ENCODE measurements at places on chromosomes 5 and 9.

- DNase-seq = no peak
These were observed 38.7 kb downstream of the JAKMIP2 start for GRCh38 chr5:147743678-147744374.

DNA sequence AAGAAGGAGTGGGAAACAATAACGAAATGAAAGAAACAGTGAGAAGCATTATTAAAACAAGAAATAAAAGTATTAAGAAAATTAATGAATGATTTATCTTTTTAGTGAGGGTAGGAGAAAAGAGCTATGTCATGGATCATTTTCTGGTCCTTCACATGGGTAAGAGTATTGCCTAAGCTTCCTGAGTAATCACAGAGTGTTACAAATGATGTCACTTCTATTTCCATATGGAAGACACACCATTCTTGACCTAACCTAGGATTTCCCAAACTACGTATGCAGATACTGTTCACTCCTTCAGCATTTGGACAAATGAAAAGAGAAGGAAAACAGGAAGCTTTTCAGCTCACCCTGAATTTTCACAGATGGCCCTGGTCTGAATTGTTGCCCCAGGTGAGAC lies 3.3 kb upstream of the TSLP start:
- DNase-seq = no peak

GRCh38 chr9:21316860-21317259 lies 11.7 kb upstream of the IFNA5 start:
- no peak for DNase-seq

GRCh38 chr9:104269996-104270963 lies 176.2 kb downstream of the SMC2 start:
- DNase-seq = no peak

- DNase-seq = no peak
These were observed 35.7 kb upstream of the SLC25A51 start for GRCh38 chr9:37939575-37940095.

GRCh38 chr9:100370064-100370723 lies 17.5 kb upstream of the TEX10 start:
- DNase-seq = no peak

DNA sequence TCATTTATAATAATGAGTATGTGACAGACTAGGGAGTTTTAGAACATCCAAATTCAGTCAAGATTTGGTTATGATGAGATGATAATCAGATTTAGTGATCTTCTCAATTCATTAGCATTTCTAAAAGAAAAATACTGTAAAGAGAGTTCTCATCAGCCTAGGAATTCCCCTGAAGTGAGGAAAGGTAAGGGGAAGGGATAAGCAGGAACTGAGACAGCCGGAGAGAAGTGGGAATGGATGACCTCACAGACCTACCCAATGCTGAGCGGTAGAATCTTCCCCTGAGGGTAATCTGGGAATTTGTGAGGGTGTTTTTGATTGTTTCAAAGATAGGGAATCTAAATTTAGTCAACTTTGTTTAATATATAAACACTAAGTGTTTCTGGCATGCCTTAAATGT lies 16.7 kb upstream of the GPBP1 start:
- DNase-seq = peak; percentile 10

DNA sequence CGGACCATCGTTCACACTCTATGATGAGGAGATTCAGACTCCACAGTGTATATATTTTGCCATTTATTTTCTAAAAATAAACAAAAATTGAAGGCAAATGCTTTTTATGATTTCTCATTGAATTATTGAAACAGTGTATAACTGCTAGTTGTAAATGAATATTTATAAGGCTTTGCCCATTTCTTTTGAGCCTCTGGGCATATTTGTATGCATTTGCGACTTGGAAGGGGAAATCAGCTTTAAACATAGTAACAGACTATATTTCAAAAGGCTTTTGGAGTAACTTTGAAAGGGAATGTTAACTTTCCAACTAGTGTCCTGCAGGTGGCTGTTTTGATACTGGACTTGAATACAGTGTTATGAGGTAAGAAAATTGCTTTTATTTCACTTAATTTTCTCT lies 26.0 kb downstream of the MRPL22 start:
- DNase-seq = no peak

- DNase-seq = no peak
These were observed 30.0 kb upstream of the NREP start for GRCh38 chr5:111787006-111787405.

DNA sequence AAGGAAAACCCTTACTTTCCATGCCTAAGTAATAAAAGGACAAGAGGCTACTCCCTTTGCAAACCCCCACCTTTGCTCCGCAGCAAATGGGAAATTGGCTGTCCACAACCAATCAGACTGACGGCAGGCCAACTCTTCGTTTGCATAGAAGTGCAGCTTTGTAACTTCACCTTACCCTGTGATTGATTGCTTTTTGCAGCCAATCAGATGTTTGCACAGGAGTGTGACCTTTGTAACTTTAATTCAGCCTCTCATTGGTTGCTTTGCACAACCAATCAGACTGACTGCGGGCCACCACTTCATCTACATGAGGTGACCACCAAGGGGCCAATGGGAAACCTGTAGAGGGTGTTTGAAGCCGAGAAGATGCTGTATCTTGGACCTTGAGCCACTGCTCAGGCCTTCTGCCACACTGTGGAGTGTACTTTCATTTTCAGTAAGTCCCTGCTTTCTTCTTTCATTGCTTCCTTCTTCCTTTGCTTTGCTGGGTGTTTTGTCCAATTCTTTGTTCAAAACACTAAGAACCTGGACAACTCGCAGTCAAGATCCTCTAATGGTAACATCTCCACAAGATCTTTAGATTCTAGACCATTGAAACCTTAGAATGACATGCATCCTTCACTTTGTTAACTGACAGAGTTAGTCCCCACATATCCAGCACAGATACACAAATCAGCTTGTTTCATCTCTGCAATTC lies 51.3 kb upstream of the FREM1 start:
- no peak for DNase-seq

DNA sequence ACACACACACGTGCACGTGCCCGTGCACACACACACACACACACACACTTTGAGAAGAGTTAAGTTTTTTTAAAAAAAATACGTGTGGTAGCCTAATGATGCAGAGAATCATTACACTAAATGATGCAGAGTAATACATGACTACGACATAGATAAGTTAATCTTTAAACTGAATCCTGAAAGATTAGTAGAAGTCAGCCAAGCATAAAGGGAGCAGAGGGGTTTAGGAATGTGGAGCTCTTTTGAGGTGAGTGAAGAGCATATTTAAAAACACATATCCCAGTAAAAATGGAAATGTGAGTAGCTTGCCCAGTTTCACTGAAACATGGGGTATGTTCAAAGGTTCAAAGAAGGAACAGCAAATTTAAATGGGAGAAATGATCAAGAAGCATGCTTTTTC lies 61.3 kb upstream of the TYRP1 start:
- DNase-seq = no peak

DNA sequence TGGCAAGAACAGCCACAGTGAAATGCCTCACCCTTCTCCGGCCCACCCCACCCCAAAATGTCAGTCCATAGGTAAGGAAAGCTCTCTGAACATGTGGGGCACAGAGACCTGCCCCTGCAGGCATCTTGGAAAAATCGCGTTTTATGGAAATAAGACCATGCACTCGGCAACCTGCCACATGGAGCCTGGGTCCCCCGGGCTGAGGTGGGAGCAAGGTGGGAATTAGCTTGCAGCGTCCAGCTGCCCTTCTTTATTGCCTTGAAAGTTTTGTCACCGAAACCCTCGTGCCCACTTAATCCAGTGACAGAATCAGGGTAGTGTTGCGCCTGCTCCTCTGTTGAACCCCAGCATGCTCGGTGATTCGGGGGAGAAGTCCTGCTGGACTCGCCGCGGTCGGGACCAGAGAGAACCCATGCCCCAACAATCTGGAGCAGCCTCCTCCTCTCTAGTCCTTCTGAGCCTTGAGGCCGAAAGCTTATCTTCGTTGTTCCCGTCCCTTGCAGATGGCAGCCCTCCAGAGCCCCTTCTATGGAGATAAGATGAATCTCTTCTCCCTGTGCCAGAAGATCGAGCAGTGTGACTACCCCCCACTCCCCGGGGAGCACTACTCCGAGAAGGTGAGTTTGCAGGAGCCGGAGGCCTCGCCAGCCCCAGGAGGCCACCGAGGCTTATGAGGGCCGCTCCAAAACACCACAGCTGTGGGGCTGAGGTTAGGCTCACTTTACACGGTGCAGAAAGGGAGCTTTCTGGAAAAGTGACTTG lies 67.9 kb downstream of the PSMB7 start:
- no peak for DNase-seq

GRCh38 chr9:136060671-136061371 lies 34.3 kb downstream of the NACC2 start:
- no peak for DNase-seq

DNA sequence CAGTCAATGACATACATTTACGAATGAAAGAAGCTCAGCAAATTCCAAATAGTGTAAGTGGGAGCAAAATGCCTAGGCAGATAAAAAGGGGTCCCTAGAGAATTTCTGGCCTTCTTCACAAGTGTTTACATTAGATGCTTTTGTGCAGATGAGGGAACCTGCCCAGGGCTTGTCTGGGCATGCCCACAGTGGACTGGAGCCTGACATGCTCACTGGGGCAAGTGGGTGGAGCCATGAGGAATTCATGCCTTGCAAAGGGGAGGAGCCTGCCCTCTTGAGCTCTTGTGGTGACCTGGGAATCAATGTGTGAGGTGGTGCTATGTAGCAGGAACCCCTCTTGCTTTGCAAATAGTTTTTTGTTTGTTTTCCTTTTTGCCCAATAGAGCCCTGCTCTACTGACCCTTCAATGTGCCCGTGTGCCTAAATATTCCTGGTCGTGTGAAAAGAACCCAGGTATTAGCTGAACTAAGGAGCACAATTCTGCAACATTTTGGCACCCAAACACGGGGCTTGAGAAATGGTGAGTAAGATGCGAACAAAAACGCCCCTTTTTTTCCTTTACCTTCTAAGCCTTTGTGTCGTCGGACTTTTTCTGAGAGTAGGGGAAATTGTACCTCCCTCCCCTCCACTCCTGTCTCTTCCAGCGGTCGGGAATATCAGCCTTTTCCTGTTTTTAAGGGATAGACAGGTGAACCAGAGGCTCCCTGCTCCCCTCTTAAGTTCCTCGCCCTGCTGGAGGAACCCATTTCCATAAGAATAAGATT lies 433.8 kb upstream of the CDH9 start:
- DNase-seq = peak; percentile 52

DNA sequence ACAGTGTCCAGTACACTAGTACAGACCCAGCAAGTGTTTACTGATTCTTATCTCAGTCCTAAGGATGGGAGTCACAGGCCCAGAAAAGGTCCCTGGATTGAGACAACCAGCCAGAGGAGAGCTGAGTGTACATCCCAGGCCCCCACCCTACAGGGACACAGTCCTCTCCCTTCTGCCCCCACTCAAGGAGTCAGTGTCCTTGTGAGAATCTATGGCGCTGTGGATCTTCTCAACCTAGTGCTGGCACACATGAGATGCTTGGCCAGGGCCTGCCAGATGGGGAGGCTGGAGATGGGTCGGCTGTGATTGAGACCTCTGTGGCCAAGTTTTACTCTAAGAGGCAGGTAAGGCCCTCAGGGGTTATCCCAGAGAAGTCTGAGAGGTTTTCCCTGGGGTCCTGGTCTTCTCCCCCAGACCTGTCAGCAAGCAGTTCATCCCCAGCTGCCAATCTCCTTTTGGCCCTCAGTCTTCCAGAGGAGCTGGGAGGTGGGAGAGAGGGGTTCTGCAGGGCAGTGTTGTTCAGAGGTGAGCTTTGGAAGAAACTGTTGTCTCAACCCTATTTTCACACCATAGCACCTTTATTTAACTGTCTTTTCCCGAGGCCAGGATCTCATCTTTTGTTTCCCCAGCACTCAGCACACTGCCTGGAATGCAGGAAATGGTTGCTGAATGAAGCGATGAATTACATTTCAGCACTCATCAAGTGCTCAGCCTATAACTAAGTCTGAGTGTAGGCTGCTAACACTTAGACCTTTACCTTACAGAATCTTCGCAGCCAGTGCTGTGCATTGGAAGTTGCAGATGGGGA lies 3.2 kb upstream of the NSD1 start:
- no peak for DNase-seq

DNA sequence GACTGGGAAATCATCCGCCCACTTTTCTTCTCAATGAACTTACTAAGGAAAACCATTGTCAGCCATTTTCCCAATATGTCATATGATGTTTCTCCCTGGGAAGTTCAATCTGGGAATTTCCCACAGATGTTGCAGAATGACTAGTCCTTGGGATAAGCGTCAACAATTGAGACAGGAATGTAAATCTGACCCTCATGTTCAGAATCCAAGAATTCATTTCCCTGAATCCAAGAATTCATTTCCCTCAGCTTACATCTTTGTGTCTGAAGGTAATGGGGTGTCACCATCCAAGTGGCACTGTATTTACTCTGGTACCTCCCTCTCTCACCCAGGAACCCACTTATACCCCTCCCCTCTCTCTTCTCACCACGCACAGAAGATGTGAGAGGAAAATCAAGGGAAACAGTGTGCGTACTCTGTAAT lies 7.4 kb downstream of the KLF9 start:
- DNase-seq = peak; percentile 46

DNA sequence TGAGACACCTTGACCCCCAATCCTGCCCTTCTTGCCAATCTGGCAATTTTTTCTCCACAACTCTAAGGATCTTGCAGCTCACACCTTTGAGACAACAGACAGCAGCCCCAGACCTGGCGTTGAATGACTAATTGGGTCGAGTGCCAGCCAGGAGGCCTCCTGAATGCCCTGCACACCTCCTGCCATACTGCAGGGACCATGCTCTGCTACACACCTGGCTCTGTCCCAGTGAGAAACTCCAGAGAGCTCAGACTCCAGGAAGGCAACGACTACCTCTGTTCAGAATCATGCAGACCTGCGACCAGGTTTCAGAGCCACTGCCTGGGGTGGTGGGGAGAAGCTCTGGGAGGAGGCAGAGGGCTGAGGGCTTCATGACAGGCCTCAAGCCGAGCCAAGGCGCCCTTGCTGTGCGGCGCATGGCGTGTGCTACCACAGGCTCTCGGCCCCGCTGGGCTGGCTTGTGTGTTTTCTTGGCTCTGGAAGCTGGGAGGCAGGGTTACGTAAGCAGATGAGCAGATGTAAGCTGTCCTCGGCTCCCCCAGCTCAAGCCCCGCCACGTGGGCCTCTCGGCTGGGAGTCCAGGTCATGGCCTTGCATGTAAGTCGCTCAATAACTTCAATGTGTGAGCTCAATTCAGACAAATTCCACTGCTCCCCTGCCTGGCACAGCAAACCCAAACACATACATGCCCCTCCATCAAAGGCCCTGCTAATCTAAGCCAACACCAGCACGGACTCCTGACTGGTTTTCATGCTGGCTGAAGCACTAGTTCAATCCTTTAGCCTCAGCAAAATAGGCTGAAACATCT lies 27.5 kb downstream of the B4GALT1 start:
- no peak for DNase-seq

DNA sequence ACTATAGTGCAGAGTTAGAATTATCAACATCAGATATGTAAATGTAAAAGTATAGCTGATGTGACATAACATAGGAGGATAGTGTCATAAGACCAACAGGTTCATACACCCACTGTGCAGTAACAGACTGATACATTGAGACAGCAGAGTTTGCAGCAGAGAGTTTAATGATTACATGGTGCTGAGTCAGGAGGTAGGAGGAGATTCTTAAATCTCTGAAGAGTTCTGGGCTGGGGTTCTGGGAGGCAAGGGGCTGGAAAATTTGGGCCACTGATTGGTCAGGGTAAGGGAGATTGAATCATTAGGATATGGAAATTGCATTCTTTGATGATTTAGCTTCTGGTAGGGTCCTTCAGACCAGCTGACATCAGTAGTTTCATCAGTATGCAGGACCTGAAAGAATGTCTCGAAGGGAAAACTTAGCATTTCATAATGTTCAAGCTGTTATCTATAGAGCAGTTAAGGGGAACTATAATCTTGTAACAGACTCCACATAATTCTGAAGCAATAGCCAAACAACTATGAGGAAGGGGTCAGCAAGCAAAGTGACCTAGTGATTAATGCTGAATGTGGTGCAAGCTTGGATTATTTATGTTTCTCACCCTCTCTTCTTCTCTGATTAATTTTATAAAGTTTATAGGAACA lies 35.6 kb downstream of the CCL28 start:
- DNase-seq = no peak

All from A172 (cell line).